ENCODE measurements at places on chromosomes 3 and 15.

DNA sequence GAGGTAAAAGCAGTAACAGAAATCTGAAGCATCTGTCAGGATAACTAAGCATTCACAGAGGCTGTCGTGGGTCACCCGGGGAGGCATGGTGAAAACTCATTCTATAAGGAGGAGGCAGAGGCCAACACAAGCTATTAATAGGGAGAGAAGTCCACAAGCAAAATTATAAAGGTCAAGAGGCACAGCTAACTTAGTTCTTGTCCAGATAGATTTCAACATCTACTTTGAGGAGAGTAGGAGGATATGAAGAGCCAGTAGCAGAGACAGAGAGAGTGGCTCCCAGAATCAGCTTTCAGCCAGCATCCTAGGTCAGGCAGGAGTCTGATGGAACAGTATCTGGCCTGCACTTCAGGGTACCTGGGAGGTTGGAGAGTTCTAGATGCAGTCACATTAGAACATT lies 95.3 kb downstream of the STAC start:
- DNase-seq: no peak

DNA sequence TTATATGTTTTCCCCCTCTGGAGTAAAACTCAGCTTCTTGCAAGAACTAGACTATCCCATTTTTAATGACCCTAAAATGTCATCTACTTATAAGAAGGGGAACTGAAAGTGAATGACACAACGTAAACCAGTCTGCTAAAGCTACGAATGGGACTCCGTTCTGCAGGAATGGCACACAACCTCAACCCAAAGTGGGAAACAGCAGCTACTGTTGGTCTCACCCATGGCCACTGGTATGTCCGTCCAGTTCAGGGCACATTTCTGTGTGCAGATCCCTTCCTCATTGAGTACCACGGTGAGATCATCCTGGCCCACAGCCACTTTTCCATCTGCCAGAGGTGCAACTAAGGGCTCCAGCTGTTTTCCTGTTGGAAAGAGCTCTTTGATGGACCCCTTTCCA lies 23.8 kb downstream of the VPS39 start:
- no peak for DNase-seq

GRCh38 chr3:71778353-71778752 lies 6.6 kb downstream of the PROK2 start:
- DNase-seq: no peak

DNA sequence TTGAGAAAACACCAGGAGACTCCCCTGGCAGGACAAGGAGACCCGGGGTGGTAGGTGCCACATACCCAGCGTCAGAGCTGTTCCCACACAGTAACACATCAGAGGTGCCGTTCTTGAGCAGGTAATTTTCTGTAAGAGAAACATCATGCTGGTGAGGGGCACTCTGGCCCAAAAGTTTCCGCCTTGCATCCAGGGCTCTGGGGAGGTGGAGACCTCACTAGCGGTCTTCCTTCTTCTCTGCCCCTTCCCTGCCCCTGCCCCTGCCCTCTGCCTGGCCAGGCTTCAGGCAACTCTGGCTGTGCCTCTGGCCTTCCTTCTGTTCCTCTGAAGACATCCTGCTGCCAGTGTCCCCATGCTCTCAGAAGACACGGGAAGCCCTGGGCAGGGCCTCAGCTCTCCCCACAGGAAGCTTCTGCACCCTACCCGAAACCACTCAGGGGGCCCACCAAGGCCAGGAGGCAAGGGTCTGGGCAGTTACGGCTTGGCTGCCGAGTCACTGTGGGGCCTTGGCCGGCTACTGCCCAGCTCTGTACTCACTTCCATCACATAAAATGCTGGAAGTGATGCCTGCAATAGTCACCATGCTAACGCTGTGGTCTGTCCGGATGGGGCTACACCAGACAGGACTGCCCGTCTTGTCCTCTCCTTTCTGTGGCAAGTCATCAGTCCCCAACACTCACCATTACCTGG lies 41.3 kb downstream of the SCN5A start:
- no peak for DNase-seq

DNA sequence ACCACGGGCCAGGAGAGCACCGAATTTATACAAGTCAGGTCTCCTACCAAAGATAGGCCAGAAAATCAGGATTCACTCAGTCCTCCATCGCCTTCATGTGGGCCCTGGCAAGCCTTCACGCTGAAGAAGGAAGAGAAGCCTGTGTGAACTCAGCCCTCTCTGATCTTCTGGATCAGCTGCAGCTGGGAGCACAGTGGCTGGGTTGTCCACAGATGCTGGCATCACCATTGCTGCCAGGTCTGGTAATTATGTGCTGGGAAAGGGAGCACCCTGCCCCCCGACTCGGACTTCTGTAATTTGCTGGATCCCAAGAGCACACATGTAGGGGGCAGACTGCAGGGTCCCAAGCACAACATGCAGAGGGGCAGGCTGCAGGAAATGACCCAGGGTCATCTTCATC lies 12.4 kb upstream of the PDE8A start:
- no peak for DNase-seq

GRCh38 chr3:192577811-192578210 lies 149.5 kb downstream of the FGF12 start:
- no peak for DNase-seq

DNA sequence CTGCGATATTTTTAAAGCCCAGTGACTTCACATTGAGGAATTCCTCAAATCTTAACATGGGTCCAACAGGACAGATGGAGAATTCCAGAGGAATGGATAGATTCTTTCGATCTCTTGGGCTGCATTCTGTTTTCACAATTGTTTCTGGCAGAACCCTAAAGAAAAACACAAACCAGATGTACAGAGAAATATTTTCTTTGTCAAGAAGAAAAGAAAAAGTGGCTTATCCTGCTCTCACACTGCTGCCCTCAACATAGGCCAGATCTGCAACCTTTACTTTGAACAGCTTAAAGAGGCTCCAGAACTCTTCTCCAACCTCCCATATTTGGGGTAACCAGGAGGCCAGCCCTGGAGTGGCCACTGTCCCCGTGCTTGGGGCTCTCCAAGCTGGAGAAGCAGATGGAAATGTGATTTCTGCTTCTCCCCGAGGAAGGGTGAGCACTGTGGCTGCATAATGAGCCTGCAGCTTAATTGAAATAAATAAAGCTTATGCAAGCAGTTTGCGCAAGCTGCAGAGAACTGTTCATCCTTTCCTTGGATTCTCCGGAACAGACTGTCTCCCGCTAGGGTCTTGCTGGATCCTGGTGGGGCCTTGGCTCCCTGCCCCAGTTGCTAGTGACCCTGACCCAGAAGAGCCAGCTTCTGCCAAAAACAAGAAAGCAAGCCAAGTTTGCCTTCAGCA lies 453.2 kb upstream of the PROK2 start:
- no peak for DNase-seq

DNA sequence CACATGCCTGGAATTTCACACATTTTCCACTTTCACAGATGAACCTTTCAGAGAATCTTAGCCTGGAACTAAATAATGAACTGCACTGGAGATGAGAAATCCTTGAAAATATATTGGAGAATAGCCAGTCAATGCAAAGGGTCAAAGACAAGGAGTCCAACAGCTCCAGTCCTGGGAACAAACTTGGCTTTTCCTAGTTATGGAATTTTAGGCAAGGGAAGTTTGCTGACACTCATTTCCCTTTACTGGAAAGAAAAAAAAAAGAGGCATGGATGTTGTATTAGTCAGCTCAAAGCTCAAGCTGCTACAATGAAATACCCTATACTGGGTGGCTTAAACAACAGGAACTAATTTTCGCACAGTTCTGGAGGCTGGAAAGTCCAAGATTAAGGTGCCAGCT lies 690.8 kb upstream of the ARPP21 start:
- no peak for DNase-seq

DNA sequence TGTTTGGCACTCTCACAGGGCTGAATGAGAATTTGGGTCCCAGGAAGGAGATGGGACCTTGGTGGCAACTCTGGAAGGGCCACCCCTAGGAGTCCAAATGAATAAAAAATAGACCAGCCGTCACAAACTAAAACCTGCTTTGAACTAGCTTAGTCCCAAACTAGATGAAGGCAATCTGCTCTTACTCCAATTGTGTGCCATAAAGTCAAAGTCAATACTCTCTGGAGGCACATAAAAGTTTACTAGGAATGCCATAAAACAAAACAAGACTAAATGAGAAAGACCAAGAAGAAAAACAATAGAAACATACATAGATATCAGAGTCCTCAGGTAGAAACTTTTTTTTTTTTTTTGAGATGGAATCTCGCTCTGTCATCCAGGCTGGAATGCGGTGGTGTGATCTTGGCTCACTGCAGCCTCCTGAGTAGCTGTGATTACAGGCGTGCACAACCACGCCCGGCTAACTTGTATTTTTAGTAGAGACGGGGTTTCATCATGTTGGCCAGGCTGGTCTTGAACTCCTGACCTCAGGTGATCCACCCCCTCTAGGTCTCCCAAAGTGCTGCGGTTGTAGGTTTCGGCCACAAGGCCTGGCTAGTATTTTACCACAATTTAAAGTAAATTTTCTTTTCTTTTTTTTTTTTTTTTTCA lies 8.1 kb downstream of the GOLGA6L2 start:
- no peak for DNase-seq

DNA sequence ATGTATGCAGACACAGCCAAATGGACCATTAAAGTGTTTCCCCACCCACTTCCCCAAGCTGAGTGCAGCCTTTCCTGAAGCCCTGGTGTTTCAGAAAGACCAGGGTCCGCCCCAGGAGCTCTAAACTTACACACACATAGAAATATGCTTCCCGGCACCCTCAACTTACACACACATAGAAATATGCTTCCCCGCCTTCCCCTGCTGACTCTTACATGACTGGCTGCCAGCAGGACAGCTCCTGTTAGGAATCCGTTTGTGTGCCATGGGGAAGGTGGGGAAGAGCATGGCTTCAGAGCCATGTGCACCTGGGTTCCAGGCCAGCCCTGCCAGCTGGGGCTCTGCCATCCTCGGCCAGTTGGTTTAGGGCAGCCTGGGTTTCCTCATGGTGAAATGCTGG lies 3.6 kb downstream of the CLEC3B start:
- no peak for DNase-seq

DNA sequence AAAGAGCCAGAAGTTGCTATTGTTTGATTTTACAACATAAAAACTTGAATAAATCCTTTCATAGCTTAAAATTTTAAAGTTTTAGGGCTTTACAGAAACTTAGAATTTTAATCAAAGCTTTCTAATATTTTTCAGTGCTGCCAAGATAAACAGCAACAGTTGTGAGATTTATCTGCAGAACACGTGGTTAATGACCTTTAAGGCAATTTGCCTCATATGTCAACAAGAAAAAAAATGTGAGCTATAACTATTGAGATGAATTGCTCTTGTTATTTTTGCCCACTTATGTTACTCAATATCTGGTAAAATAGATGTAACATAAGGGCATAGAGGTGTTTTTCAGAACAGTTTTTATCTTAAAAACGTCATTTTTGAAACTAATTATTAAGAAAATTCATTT lies 96.7 kb upstream of the NECTIN3 start:
- DNase-seq: no peak

DNA sequence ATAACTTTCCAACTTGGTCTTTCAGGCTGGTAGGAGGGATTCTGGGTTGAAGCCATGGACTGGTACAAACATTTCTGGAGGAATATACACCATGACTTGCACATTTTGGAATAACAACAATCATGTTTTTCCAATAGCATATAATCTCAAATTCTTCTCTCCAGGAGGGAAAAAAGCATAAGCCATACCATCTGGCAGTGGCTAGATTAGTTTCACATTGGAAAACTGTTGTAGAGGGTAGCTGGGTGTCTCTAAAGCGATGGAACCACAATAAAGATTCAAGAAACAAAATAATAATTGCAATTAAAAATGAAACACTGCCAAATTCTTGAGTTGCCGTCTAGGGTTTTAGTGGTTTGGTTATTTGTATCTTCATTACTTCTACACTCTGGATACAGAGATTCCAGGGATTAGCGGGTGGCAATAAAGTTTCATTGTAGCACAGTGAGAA lies 278.5 kb upstream of the RASGRP1 start:
- no peak for DNase-seq

DNA sequence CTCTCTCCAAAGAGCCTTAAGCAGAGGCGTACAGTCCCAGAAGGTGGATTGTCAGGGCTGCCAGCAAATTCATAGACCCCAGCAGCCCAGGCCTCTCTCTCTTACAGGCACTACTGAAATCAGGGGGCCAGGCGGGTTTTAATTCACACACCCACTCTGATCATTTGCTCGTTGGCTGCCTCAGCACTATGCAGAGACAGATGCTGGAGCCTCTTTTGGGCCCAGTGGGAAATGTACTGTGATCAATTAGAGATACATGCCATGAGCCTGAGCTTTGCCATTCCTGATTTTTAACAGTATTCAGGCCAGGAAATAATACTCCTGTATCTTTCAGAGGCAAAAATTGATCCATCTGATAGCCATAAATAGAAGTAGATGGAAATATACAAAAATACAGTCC lies 53.0 kb downstream of the CMTM6 start:
- no peak for DNase-seq
